DMS53 (cell line): ENCODE measurements at places on chromosomes 11 and 22.

- DNase-seq, result no peak
Measured at GRCh38 chr11:28072321-28072720, 35.6 kb downstream of the KIF18A start.

DNA sequence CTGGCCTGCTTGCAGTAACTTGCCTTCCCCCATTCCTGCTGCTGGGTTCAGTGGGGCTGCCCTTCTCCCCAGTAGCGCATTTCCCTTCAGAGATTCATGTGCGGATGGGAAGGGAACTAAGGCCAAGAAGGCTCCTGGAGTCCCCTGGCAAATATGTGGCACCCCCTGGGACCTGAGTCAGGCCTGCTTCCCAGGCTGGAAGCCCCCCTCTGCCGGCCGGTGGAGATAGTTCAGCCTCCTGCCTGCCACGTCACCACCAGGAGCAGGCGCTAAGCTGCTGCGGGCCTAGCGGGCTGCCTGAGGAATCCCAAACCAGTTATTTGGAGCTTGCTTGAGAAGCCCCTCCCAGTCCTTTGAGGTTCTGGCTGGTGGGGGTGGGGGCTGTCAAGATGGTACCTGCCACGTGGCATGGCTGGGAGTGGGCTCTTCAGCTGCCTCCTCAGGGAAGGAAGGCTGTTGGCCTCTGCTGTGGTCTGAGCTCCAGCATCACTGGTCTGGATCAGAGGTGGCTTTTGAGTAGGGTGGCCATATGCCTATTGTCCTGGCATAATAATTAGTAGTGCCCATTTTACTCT lies 2.0 kb downstream of the SERPINH1 start:
- no peak for DNase-seq

- no peak for DNase-seq
Measured at GRCh38 chr11:119886667-119887230, 157.7 kb upstream of the NECTIN1 start.

- DNase-seq, result no peak
Measured at GRCh38 chr11:24705474-24705873, 208.6 kb downstream of the LUZP2 start.

DNA sequence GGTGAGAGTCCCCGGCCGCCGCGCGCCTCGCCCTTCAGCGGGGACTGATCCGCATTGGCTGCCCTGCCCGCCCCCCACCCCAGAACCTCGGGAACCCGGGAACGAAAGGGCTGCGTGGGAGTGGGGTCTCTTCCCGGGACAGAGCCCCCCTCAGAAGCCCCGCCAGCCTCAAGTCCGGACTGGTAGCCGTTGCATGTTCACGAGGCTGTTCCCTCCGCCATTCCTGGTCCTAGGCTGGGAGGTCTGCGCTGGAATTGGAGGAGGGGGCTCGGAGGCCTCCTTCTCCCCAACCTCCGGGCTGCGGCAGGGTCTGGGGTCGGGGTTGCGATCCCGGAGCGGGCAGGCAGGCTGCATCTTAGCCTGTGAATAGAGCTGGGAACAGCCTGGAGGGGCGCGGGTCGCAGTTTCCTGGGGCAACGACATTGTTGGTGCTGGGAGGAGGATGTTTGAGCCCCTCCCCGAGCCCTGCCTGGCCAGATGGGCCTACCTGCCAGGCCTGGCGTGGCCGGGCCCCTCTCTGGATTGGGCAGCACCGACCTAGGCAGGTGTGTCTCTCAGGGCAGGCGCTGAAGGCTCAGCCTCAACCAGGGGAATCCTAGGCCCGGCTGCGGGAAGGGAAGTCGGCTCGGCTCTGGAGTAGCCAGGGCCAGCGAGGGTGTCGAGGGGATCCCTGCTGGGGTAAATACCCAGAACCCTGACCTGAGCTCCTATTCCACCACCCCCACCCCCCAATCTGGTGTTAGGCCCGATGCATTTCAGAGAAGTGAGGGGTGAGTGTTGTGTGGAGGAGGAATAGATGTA lies 670 bp downstream of the MAPK8IP1 start:
- DNase-seq, result peak; percentile 63
